ENCODE measurements at places on chromosomes 6 and 20. TPM values are rescaled to one million over a fixed set of nuclear protein-coding genes. Genes with fewer than 3 reads are reported as not detected.

Gene CTAGE9
- not detected for total RNA-seq

Gene LGSN
- not detected for total RNA-seq

Gene ATXN1
- total RNA-seq = 9.8 TPM

Gene CFAP61
- total RNA-seq = not detected

Gene BPI
- not detected for total RNA-seq

Gene PTCRA
- total RNA-seq = not detected

Gene SLC17A3
- total RNA-seq = not detected

Gene TFAP2C
- 10.8 TPM for total RNA-seq
